Activated T-helper 2 cell treated with anti-CD3 and anti-CD28 coated beads, Interferon-gamma antibody, Interleukin-2, Interleukin-4, amounts not matched to agents 10 μg/mL and 5 μg/mL and 100 μg/mL, durations not matched to agents 14 hours and 24 hours and 36 hours (primary cell): ENCODE measurements at places on chromosomes 5 and 9. TPM values are rescaled to one million over a fixed set of nuclear protein-coding genes. Genes with fewer than 3 reads are reported as not detected.

GRCh38 chr5:168137265-168137664 lies 154.2 kb upstream of the WWC1 start:
- peaks cover 2% of the 10 kb centered on the region for H3K27me3 ChIP-seq
- H3K4me1 ChIP-seq, result peaks cover 4% of the 10 kb centered on the region
- DNase-seq, result no peak
- no peaks in the 10 kb centered on the region for H3K36me3 ChIP-seq
- no peak overlapping the region for H3K27ac ChIP-seq

Gene LVRN
- total RNA-seq, result 0.07 TPM in 1 of 2 replicates, not detected in the other

DNA sequence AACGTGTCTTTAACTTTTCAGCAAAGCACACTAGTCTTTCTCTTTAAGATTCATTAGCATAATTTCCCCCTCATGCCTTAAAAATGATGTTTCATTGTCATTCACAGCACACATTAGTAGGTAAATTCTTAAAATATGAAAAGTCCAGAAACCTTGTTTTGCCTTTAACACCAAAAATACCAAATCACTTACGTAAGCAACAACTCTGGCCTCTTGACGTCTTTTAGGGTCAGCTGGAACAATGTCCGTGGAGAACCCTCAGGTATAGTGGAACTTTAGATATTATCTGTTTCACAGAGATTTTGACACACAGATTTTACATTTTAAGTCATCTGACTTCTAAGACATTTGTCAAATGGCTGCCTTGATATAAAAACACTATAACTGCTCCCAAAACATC lies 30.9 kb downstream of the LNPEP start:
- peaks cover 41% of the 10 kb centered on the region for H3K36me3 ChIP-seq
- H3K4me1 ChIP-seq, result peaks cover 65% of the 10 kb centered on the region
- no peak overlapping the region for H3K4me3 ChIP-seq

DNA sequence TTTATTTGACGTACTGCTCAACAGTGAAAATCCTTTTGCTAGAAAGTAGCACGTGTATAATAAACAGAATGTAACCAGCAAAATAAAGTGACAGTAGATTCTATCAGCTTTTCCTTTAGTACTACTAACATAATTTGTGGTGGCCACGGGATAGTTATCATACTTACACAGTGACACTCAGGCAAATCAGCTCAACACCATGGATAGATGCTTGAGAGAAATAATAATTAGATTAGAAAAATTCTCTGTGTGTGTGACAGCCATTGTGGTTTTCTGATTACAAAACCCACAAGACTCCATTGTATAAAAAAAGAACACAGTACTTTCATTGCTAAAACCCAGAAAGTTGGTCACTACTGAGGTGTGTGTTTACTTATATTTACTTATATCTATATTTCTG lies 101.1 kb downstream of the MUSK start:
- no peak overlapping the region for H3K27ac ChIP-seq
- H3K4me1 ChIP-seq, result no peaks in the 10 kb centered on the region
- H3K36me3 ChIP-seq, result no peaks in the 10 kb centered on the region
- H3K27me3 ChIP-seq, result no peaks in the 10 kb centered on the region
- H3K4me3 ChIP-seq, result no peak overlapping the region

DNA sequence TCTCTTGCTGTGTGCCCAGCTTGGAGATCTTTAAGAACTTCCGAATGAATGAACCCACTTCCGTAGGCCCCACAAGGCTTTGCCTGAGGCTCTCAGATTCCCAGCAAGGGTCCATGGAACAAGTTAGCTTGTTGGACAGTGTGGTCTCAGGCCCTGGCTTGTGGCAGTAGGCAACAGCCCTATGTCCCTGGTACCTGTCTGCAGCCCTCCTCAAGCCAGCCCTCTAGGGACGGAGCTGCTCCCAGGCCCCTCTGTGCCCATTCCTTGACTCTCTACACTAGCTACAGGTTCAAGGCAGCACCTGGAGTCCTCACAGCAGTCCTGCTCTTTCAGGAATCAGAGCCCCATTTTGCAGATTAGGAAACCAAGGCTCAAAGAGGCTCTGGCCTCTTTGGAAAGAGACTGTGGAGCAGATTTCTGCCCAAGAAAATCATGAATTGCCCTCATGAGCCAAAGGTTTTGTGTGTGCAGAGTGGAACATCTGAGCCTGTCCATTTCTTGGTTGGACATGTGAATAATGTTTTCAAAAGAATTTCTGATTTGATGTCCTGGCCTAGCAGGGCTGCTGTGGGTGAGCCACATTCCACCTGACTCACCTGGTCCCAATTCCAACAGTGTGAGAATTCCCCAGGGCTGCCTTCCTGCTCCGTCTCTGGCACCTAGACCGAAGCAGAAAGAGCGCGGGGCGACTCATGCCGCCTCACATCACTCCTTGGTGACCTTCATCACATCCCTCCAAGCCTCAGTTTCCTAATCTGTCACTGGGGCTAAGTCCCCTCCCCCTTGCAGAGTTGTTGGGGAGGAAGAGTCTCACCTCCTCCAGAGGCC lies 131.7 kb downstream of the BARX1 start:
- H3K4me1 ChIP-seq, result no peaks in the 10 kb centered on the region
- peaks cover 15% of the 10 kb centered on the region for H3K27me3 ChIP-seq
- no peaks in the 10 kb centered on the region for H3K36me3 ChIP-seq
- H3K27ac ChIP-seq, result no peak overlapping the region
- no peak overlapping the region for H3K4me3 ChIP-seq

- peaks cover 37% of the 10 kb centered on the region for H3K27me3 ChIP-seq
- peaks cover 6% of the 10 kb centered on the region for H3K36me3 ChIP-seq
- peaks cover 25% of the 10 kb centered on the region for H3K4me1 ChIP-seq
- H3K4me3 ChIP-seq, result no peak overlapping the region
- no peak overlapping the region for H3K27ac ChIP-seq
Measured at GRCh38 chr5:55149308-55149795, 10.6 kb upstream of the GPX8 start.

- no peak for DNase-seq
- H3K27me3 ChIP-seq, result peaks cover 33% of the 10 kb centered on the region
- no peak overlapping the region for H3K4me3 ChIP-seq
- H3K27ac ChIP-seq, result no peak overlapping the region
- H3K36me3 ChIP-seq, result peaks cover 9% of the 10 kb centered on the region
Measured at GRCh38 chr9:95047452-95048224, 269.9 kb downstream of the FANCC start.

DNA sequence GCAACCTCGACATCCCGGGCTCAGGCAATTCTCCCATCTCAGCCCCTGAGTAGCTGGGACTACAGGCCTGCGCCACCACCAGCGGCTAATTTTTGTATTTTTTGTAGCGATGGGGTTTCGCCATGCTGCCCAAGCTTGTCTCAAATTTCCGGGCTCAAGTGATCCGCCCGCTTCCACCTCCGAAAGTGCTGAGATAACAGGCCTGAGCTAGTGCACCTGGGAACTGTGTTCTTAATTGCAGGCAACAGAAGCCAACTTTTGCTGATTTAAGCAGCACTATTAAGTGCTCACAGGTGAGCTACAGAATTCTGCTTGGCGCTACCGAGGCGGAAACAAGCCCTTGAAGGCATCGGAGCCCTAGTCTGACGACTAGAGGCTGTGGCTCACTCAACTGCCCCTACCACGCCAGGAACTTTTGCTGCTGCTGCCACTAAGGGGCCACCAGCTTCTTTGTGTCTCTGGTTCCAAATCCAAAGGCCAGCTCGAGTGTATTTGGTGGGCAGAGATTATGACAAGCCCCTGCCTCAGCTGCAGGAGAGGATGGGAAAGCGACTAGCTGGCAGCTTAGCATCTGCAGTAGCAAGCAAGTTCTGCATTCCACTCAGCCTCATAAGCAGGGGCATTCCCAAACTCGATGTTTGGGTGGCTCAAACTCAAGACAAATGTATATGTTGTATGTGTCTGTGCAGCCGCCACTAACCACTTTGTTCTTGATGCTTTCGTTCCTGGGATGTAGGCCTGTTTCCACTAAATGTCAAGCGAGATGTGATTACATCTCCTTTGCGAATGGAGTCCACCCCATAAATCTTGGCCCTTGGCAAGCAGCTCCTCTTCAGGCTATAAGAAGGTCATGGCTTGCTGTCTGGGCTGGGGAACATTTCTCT lies 10.6 kb upstream of the HMCN2 start:
- H3K27ac ChIP-seq, result no peak overlapping the region
- H3K4me1 ChIP-seq, result no peaks in the 10 kb centered on the region
- no peak overlapping the region for H3K4me3 ChIP-seq

GRCh38 chr5:159471904-159472303 lies 141.6 kb upstream of the IL12B start:
- no peak for DNase-seq
- peaks cover 35% of the 10 kb centered on the region for H3K27me3 ChIP-seq
- H3K27ac ChIP-seq, result no peak overlapping the region
- peaks cover 9% of the 10 kb centered on the region for H3K4me1 ChIP-seq
- H3K4me3 ChIP-seq, result no peak overlapping the region

DNA sequence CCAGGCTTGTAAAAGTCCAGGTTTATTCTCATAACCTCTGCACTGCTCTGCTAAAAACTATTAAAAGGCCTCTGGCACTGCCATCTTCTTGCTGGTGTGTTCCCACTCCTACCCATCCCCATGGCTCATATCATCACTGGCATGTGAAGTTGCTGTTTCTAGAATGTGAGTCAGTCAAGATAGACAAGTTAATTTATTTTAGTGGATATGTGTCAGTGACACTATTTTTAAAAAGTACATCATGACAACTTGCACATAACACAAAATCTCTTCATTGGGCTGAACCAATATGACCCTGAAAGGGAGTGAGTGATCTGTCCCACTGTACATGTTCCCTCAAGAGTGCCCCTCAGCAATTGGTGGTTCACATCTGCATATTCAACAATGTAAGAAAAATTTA lies 299.7 kb downstream of the NFIB start:
- no peak overlapping the region for H3K4me3 ChIP-seq
- no peaks in the 10 kb centered on the region for H3K27me3 ChIP-seq
- no peak overlapping the region for H3K27ac ChIP-seq
- DNase-seq, result no peak

Gene FGF1
- total RNA-seq, result not detected in 2 replicates

Gene LRSAM1
- total RNA-seq, result 26.4 and 26.6 TPM in 2 replicates

DNA sequence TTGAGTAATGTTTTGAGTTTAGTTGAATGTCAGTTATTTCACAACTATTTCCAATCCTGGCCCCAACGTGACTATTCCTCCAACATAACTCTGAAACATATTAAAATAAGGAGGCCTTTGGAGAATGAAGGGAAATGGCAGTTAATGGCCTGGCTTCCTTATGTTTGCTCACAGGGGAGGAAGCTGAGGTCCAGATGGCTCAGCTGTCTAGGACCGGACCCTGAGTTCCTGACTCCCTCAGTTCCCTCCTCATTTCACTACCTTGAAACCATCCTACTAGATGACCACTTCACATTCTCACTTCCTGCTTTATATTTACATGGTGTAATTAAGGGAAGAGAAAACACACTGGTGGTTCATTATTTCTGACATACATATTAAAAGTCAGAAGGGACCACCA lies 6.6 kb downstream of the OTULINL start:
- peaks cover 49% of the 10 kb centered on the region for H3K36me3 ChIP-seq
- no peak for DNase-seq
- no peak overlapping the region for H3K27ac ChIP-seq
- peaks cover 77% of the 10 kb centered on the region for H3K4me1 ChIP-seq
- no peak overlapping the region for H3K4me3 ChIP-seq
- H3K27me3 ChIP-seq, result no peaks in the 10 kb centered on the region

Gene KCNIP1
- not detected in 2 replicates for total RNA-seq

Gene PCDHGA11
- 0.21 and 0.39 TPM in 2 replicates for total RNA-seq

DNA sequence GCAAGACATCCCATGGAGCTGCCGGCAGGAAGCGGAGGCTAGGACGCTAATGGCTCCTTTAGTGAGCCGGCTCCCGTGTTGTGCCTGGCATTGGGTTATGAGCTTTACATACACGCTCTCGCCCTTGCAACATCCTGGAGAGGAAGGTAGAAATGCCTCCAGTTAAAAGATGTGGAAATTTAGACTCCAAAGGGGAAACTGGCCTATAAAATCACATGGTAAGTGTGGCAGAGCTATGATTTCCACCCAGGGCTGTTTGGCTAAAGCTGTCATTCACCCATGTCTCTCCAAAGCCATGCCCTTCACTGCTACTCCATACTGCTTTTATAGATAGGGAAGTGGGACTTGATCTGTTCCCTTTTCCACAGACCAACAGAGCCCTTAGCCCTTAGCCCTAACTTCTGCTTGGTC lies 5.2 kb downstream of the GM2A start:
- no peak for DNase-seq
- H3K27ac ChIP-seq, result no peak overlapping the region
- H3K4me3 ChIP-seq, result no peak overlapping the region
- H3K4me1 ChIP-seq, result peaks cover 30% of the 10 kb centered on the region

- no peak overlapping the region for H3K4me3 ChIP-seq
- no peaks in the 10 kb centered on the region for H3K36me3 ChIP-seq
- H3K27me3 ChIP-seq, result peaks cover 4% of the 10 kb centered on the region
- no peak for DNase-seq
Measured at GRCh38 chr5:113187906-113188305, 211.3 kb downstream of the DCP2 start.

Gene GAPT
- total RNA-seq, result not detected in 2 replicates

DNA sequence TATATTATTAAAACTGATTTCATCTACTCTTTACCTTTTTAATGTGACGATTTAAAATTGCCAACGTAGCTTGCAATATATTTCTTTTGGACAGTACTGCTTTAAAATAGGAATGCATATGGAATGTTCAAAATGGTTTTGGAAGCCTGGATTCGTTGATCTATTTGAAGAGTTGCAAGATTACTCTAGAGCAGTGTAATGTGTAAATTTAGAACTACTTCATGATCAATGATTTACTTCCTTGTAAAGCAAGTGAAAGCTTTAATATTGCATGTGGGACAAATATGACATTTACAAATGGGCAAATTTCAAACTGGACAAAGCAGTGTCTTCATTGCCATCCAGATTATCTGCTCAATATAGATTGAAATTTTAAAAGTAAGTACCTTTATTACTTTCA lies 38.3 kb downstream of the PARP8 start:
- peaks cover 34% of the 10 kb centered on the region for H3K4me1 ChIP-seq
- no peak overlapping the region for H3K27ac ChIP-seq
- H3K4me3 ChIP-seq, result no peak overlapping the region
- H3K27me3 ChIP-seq, result no peaks in the 10 kb centered on the region

Gene ZNF346
- total RNA-seq, result 26.1 and 26.3 TPM in 2 replicates

Gene CTXN3
- not detected in 2 replicates for total RNA-seq

DNA sequence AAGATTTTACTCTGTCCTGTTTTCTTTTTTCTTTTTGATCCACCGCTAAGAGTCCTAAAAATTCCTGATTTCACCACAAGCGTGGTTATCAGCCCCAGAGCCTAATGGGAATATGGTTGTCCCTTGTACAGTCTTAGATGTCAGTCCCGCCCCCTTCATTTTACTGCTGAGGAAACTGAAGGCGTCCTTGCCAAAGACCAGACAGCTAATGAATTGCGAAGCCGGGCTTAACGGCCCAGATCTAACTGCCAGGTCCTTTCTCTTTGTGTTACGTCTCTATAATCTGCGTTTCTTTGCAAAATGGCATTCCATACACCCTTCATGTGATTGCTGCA lies 497 bp downstream of the NSA2 start:
- H3K27me3 ChIP-seq, result no peaks in the 10 kb centered on the region
- peaks cover 24% of the 10 kb centered on the region for H3K4me1 ChIP-seq
- no peak for DNase-seq
- H3K27ac ChIP-seq, result peak overlapping the region; percentile 98
- H3K4me3 ChIP-seq, result peak overlapping the region; percentile 100
- peaks cover 36% of the 10 kb centered on the region for H3K36me3 ChIP-seq
